ENCODE measurements at places on chromosomes 11 and 22. TPM values are rescaled to one million over a fixed set of nuclear protein-coding genes. Genes with fewer than 3 reads are reported as not detected.

Gene PTPN5
- not detected for total RNA-seq

DNA sequence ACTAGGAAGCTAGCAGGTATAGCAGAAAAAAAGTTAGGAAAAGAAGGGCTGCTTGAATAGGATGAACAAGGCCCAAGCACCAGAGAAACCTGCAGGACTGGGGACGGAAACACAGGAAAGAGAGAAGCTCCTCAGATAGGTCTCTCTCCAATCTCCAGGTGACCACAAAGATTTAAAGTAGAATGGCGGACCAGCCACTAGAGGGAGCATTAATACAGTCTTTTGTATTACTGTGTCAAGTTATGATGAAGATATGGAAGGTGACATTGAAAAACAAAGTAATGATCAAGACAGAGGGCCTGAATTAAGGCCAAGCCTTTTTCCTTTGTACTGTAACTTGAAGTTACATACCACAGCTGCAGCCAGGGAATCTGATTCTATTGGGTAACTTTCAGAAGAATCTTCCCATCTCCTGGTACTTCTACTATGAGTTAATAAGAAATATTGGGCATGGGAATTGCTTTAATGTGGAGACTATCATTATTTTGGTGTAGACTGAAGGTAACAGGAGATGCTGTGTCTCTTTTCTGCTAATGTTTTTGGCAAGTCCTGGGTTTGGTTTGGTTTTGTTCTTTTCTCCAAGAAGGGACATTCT lies 33.8 kb downstream of the OR2AG2 start:
- peak; percentile 39 for DNase-seq

DNA sequence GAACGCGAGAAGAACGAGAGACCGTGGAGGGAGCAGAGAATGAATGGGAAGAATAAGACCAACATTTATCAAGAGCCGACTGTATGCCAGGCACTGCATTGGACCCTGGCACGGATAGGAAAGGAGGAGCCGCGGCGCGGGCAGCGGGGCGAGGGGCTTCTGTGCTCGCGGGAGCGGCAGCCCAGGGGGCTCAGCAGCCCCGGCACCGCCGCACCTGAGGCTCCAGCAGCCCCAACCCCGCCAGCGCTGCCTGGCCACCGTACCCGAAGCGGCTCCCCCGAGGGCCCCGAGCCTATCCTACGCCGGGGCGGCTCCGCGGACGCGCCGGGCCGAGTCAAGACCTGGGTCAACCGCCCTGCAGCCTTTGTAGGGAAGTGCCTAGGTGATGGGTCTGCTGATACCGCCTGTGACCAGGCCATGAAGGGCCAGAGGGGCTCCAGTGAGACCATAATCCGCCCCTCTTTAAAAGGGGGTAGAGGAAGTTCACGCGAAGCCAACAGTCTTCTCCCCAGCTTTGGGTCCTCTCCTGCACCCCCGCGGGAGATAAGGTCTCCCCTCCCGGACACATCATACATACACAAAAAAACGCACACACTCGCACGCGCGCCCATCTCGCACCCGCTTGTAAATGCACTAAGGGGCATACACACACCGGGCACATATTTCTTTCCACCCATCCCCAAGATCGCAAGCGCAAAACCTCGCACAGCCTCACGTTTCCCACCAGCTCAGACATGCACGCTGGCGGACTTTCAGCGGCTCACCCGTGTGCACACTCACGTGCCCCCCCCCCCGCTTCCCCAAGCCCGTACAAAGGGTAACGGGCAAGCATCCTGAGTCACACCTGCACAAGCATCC lies 935 bp upstream of the RTN4RL2 start:
- DNase-seq = no peak

Gene OR51E2
- not detected for total RNA-seq

- peak; percentile 85 for DNase-seq
Measured at GRCh38 chr11:117098269-117099232, at the start of gene SIK3. Gene SIK3, minus strand, starts transcription at chr11:117098428. Its CDS starts 13 bp downstream, at chr11:117098415.

Measured in NCI-H460 (cell line).